Left colon (tissue), 2 donors: ENCODE measurements at places on chromosomes 5 and 9.

- no peak for DNase-seq
Measured at GRCh38 chr5:142023836-142024235, 11.0 kb upstream of the GNPDA1 start.

- no peak for DNase-seq
Measured at GRCh38 chr9:88691811-88692210, 156.8 kb downstream of the NXNL2 start.

GRCh38 chr5:56506211-56506965 lies 273.3 kb upstream of the ANKRD55 start:
- DNase-seq = no peak

- DNase-seq = no peak
Measured at GRCh38 chr9:123548741-123549545, 192.9 kb downstream of the CRB2 start.

- no peak for DNase-seq
Measured at GRCh38 chr5:100683881-100684280, 148.7 kb downstream of the FAM174A start.

GRCh38 chr5:143340891-143341685 lies 62.4 kb downstream of the NR3C1 start:
- DNase-seq = no peak

DNA sequence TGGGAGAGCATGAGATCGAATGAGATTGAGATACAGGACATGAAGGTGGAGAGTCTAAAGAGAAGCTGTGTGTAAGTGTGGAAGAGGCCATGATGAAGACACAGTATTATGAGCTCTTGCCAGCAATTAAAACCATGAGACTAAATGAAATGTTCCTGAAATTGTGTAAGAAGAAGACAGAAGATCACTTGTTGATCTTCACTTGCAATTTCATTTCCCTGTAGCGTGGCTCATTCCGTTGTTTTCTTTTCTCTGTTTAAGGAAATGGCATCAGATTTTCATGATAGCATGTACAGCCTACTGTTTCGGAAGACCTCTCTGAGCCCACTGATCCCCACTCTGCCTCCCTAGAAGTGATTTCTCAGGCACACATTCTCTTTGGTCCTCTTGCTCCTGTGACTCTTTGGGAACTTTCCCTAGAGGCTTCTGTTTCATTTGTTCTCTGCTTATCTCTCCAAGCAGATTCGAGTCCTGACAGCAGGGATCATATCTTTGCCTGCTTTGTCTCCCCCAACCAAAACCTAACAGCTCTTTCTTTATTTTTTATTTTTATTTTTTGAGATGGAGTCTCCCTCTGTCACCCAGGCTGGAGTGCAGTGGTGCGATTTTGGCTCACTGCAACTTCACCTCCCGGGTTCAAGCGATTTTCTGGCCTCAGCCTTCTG lies 16.8 kb downstream of the PIP5K1B start:
- no peak for DNase-seq

GRCh38 chr9:115998666-115999065 lies 154.9 kb upstream of the PAPPA start:
- no peak for DNase-seq

DNA sequence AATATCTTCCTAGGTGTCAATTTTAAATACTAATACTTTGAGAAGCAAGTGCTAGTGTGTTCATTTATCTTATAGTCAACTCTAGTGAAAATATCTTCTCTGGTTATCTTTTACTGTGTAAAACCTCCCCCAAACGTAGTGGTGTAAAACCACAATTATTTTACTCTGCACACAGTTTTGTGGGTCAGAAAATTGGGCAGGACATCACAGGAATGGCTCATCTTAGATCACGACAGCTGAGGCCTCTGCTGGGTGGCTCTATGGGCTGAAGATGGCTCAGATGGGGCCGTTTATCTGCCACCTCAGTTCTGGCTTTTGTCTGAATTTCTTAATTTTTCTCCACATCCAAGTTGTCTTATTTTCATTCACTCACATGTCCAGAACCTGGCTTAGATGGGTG lies 457.2 kb upstream of the ACTBL2 start:
- no peak for DNase-seq

- no peak for DNase-seq
Measured at GRCh38 chr5:58800861-58801540, 218.1 kb downstream of the RAB3C start.

DNA sequence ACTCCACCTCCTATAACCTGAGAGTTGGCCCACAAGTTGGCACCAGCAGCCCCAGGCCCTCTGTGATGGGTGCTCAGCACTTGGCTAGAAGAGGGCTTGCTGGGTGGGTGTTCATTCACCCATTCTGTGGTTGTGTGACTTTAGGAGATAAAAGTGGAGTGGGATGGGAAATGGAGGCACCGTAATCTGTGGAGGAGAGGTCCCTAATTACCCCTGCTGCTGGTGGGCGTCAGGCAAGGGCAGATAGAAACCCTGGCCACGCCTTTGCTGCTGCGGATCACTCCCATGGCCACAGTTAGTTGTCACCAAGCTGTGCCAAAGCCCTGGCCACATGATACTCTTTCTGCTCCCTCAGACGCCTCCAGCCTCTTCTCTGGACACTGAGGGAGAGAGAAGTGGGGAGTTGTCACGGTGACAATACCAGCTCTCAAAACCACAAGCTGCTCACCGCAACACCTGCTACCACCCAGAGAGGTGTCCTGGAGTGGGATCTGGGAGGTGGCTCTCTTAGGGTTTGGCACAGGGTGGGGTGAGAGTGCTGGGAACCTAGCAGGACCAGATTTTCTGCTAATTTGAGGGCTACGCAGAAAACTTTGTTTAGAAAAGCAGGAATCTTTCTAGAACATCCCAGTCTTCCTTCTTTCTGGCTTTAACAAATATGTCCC lies 12.0 kb upstream of the NEUROG1 start:
- no peak for DNase-seq

- DNase-seq = no peak
Measured at GRCh38 chr5:157874861-157875260, 15.9 kb upstream of the CLINT1 start.

- no peak for DNase-seq
Measured at GRCh38 chr5:136275601-136276000, 82.6 kb upstream of the SMIM32 start.

DNA sequence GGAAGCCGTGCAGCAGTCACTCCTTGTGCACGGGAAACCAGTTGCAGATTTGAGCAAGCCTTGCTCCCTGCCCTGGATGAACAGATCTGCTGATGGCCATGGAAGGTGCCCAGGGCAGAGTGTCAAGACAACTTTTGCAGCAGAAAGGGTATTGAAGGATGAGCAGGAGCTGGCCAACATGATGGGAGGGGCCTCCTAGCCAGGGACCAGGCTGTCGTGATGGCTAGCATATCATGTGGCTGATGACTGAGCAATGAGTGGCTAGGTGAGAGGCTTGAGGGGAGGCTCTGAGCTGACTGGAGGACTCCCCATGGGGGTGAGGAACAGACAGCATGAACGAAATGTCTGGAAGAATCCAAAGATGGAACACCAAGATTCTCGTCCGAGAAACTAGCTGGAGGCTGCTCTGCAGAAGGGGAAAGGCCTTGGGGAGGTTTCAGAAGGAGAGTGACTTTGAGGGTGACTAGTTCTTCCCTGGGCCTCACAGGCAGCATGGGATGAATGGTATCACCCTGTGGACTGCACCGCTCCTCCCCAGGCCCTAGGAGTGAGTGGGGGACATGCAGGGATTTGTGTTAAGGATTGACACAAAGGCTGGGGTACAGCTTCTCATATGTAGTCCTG lies 18.5 kb downstream of the PPARGC1B start:
- DNase-seq = peak; percentile 3

DNA sequence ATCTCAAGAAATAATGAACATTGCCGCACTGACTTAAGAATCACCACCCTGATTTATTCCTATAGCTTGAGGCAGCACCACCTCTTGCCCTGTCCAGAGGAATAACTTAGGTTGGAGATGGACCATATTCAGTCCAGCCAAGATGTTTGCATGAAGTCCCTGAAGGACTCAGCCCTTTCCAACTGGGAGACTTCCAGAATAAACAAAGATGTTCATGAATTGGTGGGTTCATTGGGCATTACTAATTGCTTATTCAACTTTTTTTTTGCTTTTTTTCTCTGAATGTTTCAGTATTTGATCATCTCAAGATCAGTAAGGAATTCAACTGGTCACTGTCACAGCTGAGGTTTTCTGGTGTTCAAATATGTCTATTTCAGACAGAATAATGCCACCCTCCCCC lies 470.6 kb downstream of the CCDC171 start:
- no peak for DNase-seq

GRCh38 chr9:11319538-11319937 lies 706.7 kb upstream of the PTPRD start:
- DNase-seq = no peak
